Naive thymus-derived CD8-positive, alpha-beta T cell (primary cell): ENCODE measurements at places on chromosomes 7 and 10. TPM values are rescaled to one million over a fixed set of nuclear protein-coding genes. Genes with fewer than 3 reads are reported as not detected.

The OR2A7 gene
- 0.74 TPM for polyA plus RNA-seq

The FAM25A gene
- polyA plus RNA-seq = not detected

The NPFFR1 gene
- not detected for polyA plus RNA-seq

The STEAP4 gene
- polyA plus RNA-seq = not detected

The C10orf105 gene
- not detected for polyA plus RNA-seq

The FAM171A1 gene
- polyA plus RNA-seq = 16.0 TPM

The OLAH gene
- polyA plus RNA-seq = not detected

The UCN3 gene
- polyA plus RNA-seq = not detected

The PDE1C gene
- not detected for polyA plus RNA-seq

The PRR15 gene
- not detected for polyA plus RNA-seq

The WNT2 gene
- not detected for polyA plus RNA-seq

The SP4 gene
- polyA plus RNA-seq = 12.7 TPM

The CEP55 gene
- polyA plus RNA-seq = not detected

The ANTXRL gene
- not detected for polyA plus RNA-seq

The CDK1 gene
- polyA plus RNA-seq = not detected

The OR2A1 gene
- 0.76 TPM for polyA plus RNA-seq

The AKR1C4 gene
- polyA plus RNA-seq = not detected

The CARD11 gene
- polyA plus RNA-seq = 40.2 TPM
